Stimulated activated CD4-positive, alpha-beta T cell treated with anti-CD3 and anti-CD28 coated beads, Interleukin-4, amount 100 ng/mL, for 4 hours (primary cell): ENCODE measurements at places on chromosomes 1 and 21.

- DNase-seq: no peak
These were observed 536 bp downstream of the HSF2BP start for GRCh38 chr21:43658769-43659135.

DNA sequence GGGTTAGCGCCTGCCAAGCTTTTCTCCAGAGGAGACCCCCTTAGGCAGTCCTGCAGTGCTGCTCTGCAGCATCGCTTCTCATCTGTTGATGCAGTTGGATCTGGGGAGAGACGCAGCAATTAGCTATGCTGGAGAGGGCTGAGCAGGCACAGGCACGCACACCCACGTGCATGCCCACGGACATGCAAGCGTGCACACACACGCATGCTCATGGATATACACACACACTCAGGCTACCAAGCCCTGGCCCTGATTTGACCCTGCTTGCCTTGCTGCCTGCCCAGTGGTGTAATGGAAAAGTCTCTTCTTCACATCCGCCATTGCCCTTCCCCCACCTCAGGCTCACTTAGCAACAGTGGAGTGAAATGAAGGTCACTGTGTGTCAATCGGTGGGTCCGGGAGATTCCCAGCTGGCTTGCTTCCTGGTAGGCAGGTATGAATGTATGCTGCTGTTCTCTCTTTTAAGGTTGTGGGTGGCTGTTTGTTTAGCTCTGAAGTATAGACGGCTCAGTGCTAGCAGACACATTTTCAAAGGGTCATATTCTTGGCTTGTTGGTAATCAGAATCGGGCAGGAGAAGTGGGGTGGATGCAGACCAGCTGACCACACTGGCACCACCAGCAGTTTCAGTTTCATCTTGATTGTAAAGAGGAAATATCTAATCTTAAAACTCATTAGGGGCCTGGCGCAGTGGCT is 9.5 kb downstream of the ATP1B1 start:
- no peak for DNase-seq

- DNase-seq: no peak
These were observed 34.4 kb downstream of the C21orf91 start for GRCh38 chr21:17784604-17785402.

DNA sequence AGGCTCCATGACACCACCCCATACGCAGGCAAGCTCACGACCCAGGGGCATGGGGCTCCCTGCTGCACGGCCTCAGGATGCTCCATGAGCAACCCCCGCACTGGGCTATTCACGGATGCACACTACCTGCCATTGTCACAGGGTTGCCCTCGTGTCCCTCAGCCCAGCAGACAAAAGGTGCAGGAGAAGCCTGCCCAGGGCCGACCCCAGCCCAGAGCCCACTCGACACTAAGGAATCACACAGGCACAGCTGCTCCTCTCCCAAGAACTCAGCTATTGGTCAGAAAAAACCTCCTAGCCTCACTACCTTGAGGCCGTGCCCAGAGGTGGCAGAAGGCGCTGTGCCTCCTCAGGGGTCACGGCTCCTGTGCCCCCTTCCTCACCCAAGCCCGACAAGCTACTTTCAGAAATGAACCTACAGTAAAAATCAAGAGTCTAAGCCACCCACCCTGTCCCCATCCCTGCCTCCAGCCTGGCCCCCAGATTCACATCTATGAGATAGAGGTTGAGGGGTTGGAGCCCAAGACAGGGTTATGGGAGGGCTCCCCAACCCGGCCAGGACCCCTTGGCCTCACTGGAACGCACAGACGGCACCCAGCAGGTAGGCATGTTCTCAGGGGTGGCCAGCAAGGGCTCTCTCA is 6.4 kb upstream of the SPATC1L start:
- no peak for DNase-seq

DNA sequence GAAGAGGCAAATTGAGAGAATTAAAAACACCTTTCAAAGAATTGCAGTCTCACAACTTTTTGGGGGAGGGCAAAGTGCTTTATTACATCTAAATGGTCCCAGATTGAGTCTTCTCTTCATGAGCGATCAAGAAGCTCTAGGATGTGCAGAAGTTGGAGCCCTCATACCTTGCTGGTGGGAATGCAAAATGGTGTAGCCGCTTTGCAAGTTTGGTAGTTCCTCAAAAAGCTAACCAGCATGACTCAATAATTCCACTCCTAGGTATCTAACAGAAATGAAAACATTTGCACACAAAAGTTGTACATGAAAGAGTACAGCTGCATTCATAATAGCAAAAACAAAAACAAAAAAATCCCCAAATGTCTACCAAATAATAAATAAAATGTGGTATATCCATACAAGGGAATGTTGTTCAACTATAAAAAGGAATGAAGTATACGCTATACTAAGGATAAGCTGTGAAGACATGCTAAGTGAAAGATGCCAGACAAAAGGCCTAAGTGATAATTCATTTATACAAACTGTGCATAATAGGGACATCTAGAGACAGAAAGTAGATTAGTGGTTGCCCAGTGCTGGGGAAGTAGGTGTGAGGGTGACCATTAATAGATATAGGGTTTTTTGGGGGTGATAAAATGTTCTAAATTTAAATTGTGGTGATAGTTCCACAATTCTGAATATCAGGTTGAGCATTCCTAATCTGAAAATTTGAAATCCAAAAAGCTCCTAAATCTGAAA is 55.2 kb downstream of the SELENOF start:
- DNase-seq: no peak

DNA sequence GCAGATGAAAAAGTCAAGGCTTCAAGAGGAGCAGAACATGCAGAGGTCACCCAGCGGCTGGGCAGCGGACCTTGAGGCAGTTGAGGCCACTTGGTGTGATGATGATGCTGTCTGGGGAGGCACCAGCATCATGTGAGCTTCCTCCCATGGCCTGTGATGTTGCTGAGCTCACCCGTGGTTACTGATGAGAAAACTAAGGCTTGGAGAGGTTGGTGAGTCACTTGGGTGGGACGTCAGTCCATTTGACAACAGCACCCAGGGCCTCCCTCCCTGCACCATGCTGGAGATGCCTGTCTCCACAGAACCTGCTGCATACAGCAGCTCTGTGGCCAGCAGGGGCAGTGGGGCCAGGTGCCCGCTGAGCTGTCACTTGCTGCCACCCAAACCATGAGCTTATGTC is 146.8 kb downstream of the NPHP4 start:
- no peak for DNase-seq

DNA sequence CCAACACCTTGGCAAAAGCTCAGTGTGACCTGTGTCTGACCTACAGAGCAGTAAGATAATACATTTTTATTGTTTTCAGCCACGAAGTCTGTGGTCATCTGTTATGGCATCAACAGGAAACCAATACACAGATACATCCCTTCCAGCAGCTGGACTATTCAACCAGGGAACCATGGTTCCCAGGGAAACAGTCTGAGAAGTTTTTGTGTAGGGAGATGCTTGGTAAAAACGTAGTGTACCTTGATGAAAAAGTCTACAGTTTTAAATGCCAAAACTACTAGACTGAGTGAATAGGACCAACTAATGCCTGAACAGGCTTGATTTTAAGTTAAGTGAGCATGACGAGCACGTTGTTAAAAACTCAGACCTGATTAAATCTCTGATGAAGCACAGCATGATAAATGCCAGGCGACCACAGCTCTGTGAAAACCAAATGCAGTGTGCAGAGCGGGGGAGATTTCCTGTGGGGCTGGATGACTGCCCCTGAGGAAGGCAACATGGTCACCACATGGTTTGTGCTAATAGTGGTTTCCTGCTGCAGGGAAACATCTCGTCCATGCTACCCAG is 228.9 kb downstream of the TNR start:
- no peak for DNase-seq

DNA sequence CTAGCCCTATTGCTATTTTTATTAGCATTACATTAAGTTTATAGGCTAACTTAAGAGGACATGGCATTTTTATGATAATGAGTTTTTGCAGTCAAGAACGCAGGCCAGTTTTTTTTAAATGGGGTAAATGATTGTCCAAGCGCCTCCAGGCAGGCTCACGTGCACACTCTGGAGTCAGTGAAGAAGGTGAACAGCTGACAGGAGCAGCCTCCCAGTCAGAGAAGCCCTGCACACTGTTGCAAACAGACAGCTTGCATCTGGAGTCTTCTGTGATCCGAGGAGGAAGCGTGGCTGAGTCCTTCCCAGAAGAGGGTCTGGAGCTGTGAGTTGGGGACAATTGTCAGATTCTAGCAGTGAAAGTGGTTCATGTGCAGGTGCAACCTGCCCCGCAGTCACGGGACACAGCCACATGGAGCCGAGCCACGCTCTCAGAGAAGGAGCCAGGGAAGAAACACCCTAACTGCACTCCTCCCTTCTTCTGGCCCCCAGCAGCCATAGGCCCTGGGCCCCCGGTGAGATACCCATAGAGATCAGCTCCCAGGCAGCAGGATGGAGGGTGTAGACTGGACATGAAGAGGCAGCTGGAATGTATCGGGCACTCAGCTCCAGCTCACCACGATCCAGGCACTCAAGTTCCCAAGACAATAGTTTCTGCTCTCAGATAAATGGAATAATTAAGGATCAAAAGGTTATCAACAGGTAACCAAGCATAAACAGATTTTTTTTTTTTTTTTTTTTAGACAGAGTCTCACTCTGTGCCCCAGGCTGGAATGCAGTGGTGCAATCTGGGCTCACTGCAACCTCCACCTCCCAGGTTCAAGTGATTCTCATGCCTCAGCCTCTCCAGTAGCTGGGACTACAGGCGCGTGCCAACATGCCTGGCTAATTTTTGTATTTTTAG is 26.4 kb downstream of the CAPN2 start:
- no peak for DNase-seq

DNA sequence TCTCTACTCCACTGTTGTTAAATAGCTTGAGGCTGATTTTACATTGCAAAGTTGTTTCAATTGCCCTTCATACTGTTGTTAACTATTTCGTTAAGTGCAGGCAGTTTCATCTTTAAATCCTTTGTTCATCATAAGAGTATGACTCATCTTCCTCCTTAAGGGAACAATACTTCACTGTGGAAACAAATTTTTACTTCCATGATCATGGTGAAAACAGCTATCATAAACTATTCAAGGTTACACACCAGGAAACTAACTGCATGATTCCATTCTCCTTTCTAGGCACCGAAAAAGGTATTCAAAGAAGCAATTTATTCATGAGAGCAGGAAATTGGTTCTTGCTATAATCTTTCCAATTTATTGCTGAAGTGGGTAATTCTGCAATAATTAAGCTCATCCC is 593.2 kb downstream of the LRRIQ3 start:
- DNase-seq: no peak

DNA sequence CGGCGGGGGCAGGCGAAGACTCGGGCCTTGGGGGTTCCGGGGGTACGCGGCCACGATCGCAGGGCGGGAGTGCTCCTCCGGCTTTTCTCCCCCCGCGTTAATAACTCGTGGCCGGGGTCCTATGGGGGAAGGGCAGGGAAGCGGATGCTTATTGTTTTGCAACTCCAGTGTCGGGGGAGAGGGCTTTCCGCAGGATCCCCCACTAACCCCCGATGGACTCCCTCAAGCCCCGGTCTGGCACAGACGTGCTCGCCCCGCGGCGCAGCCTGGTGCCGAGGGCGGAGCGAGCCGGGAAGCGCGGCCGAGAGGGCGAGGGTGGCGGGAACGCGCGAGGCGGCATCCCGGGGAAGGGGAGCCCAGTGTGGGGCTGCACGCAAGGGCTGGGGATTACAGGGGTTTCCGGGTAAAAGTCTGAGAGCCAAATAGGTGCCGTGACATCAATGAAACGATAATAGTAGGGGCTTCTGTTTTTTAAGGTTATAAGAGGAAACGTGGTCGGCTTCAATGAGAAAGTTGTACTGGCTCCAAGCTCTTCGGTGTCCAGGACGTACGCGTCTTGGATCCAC is 772 bp downstream of the UCK2 start:
- peak; percentile 44 for DNase-seq

DNA sequence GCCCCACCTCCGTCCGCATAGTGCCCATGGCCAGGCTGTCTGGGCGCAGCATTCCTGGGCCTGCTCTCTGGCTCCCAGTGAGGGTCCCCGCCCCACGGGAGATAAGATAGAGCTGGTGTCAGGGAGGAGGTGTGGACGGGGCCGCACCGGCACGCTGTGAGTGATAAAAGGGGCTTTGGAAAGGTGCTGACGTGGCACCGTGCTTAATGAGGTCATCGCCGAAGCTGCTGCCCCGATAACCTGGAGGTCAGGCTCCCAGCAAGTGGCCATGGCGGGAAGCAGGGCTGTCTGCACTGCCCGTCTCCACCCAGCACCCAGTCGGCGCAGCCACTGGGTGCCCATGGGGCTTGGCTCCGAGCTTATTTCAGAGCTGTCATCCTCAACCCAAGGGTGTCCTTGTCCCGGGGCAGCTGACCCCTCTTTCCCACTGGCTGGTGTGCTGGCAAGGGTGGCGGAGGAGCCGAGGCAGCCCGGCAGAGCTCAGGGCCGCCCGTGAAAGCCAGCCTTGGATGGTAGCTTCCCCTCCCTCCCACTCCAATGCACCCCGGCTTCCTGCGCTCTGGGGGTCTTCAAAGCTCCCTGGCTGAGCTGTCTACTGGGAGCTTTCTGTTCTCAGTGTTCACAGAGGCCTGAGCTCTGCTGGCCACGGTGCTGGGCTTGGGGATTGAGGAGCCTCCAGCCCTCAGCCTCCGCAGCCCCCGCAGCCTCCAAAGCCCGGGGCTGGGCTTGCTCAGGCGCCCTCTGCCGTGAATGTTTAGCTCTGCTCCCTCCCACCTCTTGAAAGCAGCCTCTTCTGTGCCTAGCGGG is 105.1 kb upstream of the ARHGEF16 start:
- no peak for DNase-seq

- no peak for DNase-seq
These were observed 16.9 kb upstream of the BCAR3 start for GRCh38 chr1:93698329-93699048.

GRCh38 chr1:40606978-40607377 is 58.5 kb downstream of the RIMS3 start:
- no peak for DNase-seq

- DNase-seq: no peak
These were observed 29.2 kb upstream of the KIF1B start for GRCh38 chr1:10181154-10181553.

DNA sequence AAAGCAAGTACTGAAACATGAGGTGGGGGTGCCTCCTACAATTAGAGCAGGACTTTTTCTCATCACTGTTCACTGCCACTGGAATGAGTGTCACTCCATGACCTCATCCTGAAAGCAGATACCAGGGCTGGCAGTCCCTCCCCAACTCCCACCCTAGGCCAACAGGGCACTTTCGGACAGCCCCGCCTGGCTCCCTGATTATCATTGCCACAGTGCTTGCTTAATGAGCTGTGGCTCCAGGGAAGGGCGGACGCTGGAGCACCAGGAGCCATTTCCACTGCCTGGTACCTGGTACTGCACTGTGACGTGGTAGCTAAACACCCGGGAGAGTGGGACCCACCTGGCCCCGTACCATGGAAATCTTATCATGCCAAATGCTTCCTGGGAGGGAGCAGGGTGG is 22.3 kb downstream of the SLC9A1 start:
- no peak for DNase-seq

DNA sequence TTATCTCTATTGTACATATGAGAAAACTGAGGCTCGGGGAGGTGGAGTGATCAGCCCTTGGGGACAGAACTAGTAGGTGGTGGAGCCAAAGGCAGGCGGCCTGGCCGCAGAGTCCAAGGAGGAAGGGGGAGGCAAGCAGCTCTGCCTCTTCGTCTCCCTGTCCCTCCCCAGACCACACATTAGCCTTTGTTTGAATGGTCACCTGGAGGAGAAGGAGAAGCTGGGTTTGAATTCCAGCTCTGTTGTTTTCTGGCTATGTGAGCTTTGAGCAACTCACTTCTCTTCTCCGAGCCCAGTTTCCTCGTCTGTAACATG is 21.4 kb upstream of the LAPTM5 start:
- no peak for DNase-seq
